ENCODE measurements at places on chromosomes 2 and 18. TPM values are rescaled to one million over a fixed set of nuclear protein-coding genes. Genes with fewer than 3 reads are reported as not detected.

GRCh38 chr2:223884399-223884798, 47.0 kb upstream of the AP1S3 start:
- H3K27ac ChIP-seq: no peak overlapping the region
- H3K4me1 ChIP-seq: no peaks in the 10 kb centered on the region
- H3K27me3 ChIP-seq: no peaks in the 10 kb centered on the region
- peaks cover 47% of the 10 kb centered on the region for H3K36me3 ChIP-seq

DNA sequence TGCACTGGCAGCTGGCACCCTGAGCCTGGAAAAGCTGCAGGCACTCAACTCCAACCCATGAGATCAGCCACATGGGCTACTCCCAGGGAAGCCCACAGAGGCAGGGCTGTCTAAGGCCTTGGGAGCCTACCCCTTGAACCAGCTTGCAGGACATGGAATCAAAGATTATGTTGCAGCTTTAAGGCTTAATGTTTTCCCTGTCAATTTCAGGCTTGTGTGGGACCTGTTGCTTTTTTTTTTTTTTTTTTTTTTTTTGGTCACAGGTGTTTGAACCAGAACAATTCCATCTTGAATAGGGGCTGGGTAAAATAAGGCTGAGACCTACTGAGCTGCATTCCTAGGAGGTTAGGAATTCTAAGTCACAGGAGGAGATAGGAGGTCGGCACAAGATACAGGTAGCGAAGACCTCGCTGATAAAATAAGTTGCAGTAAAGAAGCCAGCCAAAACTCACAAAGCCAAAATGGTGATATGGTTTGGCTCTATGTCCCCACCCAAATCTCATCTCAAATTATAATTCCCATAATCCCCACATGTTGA, 7.5 kb upstream of the IL1A start:
- H3K4me1 ChIP-seq: no peaks in the 10 kb centered on the region
- H3K4me3 ChIP-seq: no peak overlapping the region
- no peaks in the 10 kb centered on the region for H3K36me3 ChIP-seq
- no peak for DNase-seq
- H3K27me3 ChIP-seq: no peaks in the 10 kb centered on the region

DNA sequence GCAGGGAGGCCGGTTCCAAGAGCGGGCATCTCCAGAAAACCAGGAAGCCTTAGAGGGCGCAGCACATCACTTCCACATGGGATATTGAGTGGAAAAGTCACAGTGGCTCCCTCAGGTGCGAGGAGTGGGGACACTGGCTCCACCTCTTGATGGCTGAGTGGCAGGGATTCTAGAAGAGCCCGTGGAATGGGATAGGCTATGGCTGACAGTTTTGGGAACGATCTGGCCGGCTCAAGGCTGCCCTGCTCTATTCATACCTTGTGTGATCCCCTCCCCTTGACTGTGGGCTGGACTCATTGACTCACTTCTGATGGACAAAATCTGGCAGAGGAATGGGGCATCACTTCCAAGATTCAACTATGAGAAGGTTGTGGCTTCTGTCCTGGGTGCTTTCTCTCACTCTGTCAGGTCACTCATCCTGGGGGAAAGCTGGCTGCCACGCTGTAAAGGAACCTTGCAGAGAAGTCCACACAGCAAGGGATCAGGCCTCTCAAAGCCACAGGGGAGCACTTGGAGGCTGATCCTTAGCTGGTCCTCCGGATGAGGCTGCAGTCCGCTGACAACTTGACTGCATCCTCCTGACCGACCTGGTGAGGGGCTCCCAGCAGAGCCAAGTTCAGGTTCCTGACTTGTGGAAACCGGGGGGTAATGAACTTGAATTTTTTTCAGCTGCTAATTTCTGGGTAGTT, 46.7 kb upstream of the HS6ST1 start:
- H3K27ac ChIP-seq: no peak overlapping the region
- H3K36me3 ChIP-seq: no peaks in the 10 kb centered on the region
- no peak overlapping the region for H3K4me3 ChIP-seq

- no peaks in the 10 kb centered on the region for H3K4me1 ChIP-seq
- no peaks in the 10 kb centered on the region for H3K27me3 ChIP-seq
- no peak overlapping the region for H3K4me3 ChIP-seq
- no peaks in the 10 kb centered on the region for H3K36me3 ChIP-seq
- no peak for DNase-seq
Measured at GRCh38 chr2:19746611-19747309, 155.0 kb downstream of the TTC32 start.

DNA sequence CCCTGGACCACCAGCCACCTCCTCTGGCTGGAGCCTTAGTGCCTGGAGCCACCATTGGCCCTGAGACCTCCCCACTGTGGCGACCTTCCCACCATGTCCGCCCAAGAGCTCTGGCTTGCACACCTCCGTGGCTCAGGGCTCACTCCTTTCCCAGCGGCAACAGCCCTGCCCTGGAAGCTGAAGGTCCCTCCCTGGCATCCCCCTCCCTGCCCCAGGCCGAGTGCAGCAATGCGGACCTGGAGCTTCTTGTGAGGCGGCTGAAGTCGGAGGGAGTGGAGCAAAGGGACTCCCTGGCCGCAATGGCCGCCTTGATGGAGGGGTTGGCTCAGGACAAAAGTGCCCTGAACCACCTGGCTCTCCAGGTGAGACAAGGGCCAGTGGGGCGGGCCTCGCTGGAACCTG, 28.6 kb downstream of the CROCC2 start:
- no peaks in the 10 kb centered on the region for H3K4me1 ChIP-seq
- H3K36me3 ChIP-seq: no peaks in the 10 kb centered on the region
- DNase-seq: no peak
- H3K4me3 ChIP-seq: no peak overlapping the region

DNA sequence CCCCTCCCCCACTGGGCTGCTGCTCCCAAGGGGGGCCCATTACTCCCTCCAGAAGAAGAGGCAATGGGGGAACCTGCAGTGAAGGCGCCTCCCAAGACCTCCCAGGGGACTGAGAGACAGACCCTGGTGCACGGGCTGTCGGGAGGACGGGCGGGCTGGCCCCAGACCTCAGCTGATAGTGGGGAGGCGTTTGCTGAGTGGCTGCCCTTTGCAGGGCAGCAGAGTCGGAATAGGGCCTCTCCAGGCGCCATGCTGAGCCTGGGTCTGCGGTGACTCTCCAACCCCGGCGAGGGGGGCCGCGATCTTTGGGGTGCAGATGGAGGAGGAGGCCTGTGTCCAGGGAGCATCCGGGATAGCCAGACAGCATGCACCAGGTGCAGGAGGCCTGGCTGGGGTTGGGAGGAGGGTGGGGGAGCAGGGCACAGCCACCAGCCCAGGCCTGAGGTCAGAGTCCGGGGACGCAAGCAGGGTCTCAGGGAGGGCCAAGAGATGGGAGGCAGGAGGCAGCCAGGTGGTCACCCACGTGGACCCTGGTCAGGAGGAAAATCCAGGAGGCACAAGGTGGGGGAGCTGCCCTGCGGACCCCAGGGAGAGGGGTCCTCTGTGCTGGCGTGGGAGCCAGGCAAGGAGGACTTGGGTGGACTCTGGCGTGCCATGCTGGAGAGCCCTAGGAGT, 11.0 kb downstream of the CROCC2 start:
- H3K27me3 ChIP-seq: peaks cover 2% of the 10 kb centered on the region
- H3K4me1 ChIP-seq: no peaks in the 10 kb centered on the region
- H3K27ac ChIP-seq: no peak overlapping the region
- no peak overlapping the region for H3K4me3 ChIP-seq
- DNase-seq: no peak
- H3K36me3 ChIP-seq: no peaks in the 10 kb centered on the region

- no peaks in the 10 kb centered on the region for H3K4me1 ChIP-seq
- no peaks in the 10 kb centered on the region for H3K27me3 ChIP-seq
- H3K36me3 ChIP-seq: no peaks in the 10 kb centered on the region
- DNase-seq: no peak
- H3K27ac ChIP-seq: no peak overlapping the region
- H3K4me3 ChIP-seq: no peak overlapping the region
Measured at GRCh38 chr2:118815314-118815713, 32.1 kb downstream of the EN1 start.

GRCh38 chr2:36561237-36561944, 36.6 kb downstream of the FEZ2 start:
- no peak overlapping the region for H3K27ac ChIP-seq
- no peaks in the 10 kb centered on the region for H3K27me3 ChIP-seq
- H3K4me1 ChIP-seq: no peaks in the 10 kb centered on the region
- H3K36me3 ChIP-seq: peaks cover 23% of the 10 kb centered on the region

Gene MATN3
- not detected for total RNA-seq

Gene TUBB8B
- total RNA-seq: not detected

DNA sequence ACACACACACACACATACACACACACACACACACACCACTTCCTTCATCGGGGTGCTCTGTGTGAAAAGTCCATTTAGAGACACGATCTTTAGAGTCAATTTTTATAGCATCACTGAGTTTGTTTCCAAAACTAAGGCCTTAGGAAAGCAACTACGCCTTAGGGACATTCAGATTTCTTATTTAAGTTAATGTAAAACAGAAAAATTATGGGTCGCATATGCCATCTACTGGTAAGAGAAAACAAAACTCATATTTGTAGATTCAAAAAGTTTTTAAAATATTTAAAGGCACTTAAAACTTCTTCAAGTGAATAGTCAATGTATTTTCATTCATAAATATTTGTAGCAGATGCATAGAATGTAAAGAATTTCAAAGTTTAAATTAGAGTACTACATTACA, 166.2 kb downstream of the ATAD2B start:
- H3K4me3 ChIP-seq: no peak overlapping the region
- H3K27me3 ChIP-seq: no peaks in the 10 kb centered on the region
- no peak overlapping the region for H3K27ac ChIP-seq
- DNase-seq: no peak

GRCh38 chr2:11407413-11407812, 58.5 kb downstream of the E2F6 start:
- H3K36me3 ChIP-seq: no peaks in the 10 kb centered on the region
- DNase-seq: no peak
- no peaks in the 10 kb centered on the region for H3K27me3 ChIP-seq
- H3K4me3 ChIP-seq: no peak overlapping the region

All from natural killer cell (primary cell).